Sigmoid colon (tissue), 7 donors: ENCODE measurements at places on chromosomes 2 and 18. TPM values are rescaled to one million over a fixed set of nuclear protein-coding genes. Genes with fewer than 3 reads are reported as not detected.

UGT1A8 gene
- total RNA-seq: not detected

MARCHF4 gene
- total RNA-seq: under 0.01 TPM

CYS1 gene
- total RNA-seq: 24.6 TPM

GRCh38 chr2:1591978-1592907 is 152.1 kb downstream of the PXDN start:
- peak; percentile 92 for DNase-seq
